ENCODE measurements at places on chromosomes 7 and 10.

DNA sequence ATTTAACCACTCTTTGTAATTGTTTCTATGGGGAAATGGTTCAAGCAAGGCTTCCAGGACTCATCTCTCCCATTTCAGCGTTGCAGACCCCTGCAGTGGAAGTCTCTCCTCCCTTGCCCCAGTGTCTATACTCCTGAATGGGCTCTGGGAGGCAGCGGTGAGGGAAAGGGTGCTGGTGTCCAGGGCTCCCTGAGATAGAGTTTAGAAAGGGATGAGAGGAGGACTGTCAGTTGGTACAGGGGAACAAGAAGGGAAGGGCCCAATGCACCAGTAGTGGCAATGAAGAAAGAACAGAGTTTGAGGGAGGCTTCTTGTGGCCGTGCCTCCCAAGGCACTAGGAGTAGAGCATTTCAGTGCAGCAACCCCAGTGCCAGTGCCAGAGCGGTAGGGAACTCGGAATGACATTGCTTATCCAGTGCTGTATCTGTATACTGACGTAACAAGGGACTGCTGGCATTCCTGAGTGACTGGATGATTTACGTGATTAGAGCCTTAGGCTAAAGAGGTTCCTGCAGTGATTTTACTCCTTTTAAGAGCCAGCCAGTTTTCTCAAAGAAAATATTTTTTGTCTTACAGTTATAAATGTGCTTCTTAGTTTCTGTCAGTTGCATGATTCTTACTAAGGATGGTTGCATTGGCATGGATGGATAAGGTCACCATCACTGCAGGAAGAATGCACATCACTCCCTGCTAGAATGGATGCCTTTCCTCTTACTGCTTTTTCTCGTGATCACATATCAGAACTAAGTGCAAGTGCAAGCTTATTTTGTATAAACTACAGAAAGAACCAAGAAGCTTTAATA, 28.0 kb downstream of the PRPF18 start:
- DNase-seq: no peak

DNA sequence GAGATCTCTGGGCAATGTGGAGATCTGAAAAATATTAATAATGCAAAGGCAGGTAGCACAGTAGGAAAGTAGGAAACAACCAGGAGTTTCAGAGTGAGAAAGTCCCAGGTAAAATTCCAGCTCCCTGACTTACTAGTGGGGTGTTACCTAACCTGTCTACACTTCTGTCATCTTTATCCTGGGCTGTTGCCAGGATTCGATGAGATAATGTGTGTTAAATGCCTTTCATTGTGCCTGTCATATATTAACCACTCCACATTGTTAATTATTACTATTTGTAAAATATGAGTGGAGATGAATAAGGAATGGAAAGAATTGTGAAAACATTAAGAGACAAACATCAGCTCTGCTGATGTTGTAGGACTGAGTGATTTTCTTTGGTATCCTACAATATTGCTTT, 50.0 kb upstream of the FRMD4A start:
- no peak for DNase-seq

DNA sequence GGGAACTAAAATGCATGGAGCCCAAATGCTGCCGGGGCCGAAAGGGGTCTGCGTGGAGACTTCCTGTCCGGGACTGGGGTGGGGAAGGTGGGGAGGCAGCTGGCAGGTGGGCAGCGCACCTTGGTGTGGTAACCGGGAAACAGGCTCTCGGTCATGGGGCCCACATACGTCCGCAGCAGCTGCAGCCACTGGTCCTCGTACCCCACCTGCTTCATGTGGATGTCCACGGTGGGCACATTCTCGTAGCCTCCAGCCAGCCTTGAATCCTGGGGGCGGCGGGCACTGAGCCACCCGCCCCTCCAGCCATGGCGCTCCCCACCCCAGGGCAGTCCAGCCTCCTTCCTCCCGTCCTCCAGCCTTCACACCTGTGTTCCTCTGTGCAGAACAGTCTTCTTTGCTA, 6.6 kb upstream of the MOGAT3 start:
- no peak for DNase-seq

GRCh38 chr10:131033166-131034085, 278.1 kb downstream of the TCERG1L start:
- no peak for DNase-seq

DNA sequence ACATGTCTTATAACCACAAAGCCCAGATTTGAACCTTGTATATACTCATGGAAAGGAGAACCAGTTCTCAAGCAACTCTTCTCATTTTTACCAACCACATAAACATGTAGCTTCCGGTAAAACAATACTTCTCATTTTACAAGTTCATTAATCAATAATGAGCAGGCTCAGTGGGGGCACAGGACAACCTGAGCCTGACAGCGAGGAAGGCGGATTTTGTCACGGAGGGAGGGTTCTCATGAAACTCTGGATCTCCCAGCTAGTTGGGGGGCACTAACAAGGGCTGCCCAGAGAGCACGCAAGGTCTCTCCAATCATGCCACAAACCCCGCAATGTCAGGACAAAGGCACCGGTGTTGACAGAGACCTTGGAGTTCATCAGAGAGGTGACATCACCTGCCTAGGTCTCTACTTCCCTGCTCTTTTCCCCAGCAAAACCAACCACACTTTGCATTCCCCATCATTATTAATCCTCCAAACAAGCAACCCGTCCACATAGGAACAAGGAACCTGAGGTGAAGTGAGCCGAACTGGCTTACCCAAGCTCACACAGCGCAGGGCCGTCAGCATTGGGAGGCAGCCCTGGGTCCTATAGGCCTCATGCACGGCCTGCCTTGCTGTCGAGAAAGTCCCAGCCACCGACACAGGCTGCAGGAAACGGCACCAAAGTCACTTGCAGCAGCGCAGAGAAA, 192.1 kb upstream of the KLF14 start:
- no peak for DNase-seq

DNA sequence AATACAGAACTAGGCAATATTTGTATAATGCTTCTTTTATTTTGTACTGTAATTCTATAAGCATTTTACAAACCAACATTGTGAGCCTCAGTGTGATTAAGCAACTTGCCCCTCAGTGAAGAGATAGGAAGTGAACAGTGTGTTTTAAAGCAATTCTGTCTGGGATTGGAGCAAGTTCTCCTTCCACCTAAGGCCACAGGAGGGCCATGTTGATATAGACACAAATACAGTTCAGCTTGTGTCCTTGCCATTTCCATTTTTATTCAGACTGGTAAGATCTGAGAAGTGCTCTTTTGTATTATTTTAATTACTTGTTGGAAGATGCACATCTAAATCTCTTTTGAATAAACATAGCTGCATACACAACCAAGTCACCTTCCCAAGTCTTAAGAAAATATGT, 416.3 kb upstream of the COBL start:
- DNase-seq: no peak

DNA sequence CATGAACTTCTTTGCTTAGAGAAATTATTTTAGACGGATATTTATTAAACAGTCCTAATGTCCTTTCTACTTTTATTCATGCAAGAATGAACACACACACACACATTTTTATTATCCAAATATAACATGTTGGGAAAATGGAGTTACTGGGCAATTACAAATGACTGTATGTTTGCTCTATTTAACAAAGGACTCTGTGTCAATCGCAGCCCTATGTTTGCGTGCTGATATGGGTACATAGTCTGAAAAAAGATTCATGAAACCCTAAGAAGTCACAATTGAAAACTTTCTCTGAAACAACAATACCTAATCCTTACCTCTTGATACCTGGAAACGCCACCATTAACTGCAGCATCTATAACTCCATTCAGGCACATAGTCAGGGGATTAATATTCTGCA, 184.7 kb upstream of the IMMP2L start:
- no peak for DNase-seq

- no peak for DNase-seq
Observed at GRCh38 chr7:28570970-28571288, 158.6 kb downstream of the CREB5 start.
